GM23248 (cell line): ENCODE measurements at places on chromosomes 7 and 10. TPM values are rescaled to one million over a fixed set of nuclear protein-coding genes. Genes with fewer than 3 reads are reported as not detected.

DNA sequence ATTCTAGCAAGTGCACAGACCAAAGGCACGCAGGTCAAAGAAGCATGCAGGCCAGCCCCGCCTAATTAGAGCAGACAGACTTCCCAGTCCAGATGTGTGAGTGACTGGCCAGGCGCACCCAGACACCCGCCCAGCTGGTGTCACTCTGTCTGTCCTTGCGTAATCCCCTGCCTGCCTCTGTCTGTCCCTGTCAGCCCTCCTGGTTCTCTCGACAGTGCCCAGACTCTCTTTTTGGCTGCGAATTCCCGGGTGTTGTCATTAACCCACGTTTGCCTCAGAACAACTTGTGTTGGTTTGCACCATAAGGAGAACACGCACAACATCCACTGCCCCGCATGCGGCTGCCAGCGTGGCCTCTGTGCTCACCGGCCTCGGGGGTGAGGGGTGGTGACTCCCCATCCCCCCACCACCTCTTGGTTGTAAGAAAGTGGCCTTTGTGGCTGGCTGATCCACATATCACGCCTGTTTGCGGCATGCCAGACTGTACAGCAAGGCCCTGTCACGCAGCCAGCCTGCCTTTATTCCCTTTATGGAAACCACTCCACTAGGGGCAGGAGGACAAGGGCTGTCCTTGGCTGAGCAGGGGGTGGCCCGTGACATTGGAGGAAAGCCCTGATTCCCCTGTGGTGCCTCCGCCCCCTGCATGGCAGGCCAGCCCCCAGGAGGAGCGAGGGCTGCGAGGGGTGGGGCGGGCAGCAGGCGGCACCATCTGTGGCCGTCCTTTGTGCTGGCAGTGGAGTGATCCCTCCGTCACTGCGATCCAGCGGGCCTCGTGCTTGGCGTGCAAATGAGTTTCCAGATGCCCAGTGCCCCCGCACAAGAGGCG is 72.8 kb upstream of the PPIF start:
- peak; percentile 86 for DNase-seq

DNA sequence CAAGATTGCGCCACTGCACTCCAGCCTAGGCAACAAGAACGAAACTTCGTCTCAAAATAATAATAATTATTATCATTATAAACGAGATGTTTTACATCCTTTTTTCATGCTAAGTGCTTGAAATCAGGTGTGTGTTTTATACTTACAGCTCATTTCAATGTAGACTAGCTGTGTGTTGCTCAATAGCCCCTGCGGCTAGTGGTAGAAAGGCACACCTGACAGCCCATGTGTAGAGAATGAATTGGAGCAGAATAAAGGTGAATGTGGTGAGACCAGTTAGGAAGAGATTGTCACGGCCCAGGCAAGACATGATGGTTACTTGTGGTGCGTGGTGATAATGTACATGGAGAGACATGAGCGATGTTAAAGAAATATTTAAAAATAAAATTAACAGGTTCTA is 86.7 kb upstream of the TMEM26 start:
- DNase-seq = no peak

GRCh38 chr7:42605406-42606192 is 306.3 kb downstream of the C7orf25 start:
- DNase-seq = peak; percentile 44

Gene CPA2
- not detected in 2 replicates for total RNA-seq

Gene TAS2R3
- not detected in 2 replicates for total RNA-seq
